Left hindlimb (tissue), 1 donor: ENCODE measurements at places on chromosomes 5 and 9.
A peak's percentile ranks its signal among the peaks of the same experiment; 100 is the strongest.

- DNase-seq: no peak
These were observed 274.6 kb upstream of the IRX4 start for GRCh38 chr5:2157372-2157771.

DNA sequence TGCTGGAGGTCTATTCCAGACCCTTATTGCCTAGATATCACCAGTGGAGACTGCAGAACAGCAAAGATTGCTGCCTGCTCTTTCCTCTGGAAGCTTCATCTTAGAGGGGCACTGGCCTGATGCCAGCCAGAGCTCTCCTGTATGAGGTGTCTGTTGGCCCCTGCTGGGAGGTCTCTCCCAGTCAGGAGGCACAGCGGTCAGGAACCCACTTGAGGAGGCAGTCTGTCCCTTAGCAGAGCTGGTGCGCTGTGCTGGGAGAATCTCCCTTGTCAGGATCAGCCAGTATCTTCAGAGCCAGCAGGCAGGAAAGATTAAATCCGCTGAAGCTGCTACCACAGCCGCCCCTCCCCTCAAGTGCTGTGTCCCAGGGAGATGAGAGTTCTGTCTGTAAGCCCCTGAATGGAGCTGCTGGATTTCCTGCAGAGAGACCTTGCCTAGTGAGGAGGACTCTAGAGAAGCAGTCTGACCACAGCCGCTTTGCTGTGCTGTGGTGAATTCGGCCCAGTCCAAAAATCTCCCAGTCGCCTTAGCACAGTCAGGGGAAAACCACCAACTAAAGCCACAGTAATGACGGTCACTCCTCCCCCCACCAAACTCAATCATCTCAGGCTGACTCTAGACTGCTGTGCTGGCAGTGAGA, 124.1 kb downstream of the JAKMIP2 start:
- peak; percentile 53 for DNase-seq

GRCh38 chr9:14350349-14350728, 36.4 kb upstream of the NFIB start:
- peak; percentile 45 for DNase-seq

GRCh38 chr5:95644351-95645042, 2.1 kb upstream of the RFESD start:
- no peak for DNase-seq

DNA sequence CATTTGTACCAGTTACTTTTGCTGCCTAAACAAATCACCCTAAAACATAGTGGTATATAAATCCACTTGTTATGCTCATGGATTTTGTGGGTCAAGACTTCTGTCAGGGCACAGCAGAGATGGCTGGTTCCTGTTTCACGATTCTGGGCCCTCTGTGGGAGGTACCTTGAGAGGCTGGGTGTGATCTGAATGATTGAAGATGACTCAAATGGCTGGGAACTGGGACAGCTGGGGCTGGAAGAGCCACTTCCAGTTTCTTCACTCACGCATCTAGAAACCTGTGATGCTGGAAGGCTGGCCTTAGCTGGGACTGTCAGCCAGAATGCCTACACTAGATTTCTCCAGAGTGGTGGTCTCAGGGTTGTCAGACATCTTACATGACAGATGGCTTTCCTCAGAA, 88.1 kb downstream of the KIF4B start:
- no peak for DNase-seq

GRCh38 chr5:171700318-171700912, 85.2 kb upstream of the SMIM23 start:
- DNase-seq: no peak

- DNase-seq: no peak
These were observed 13.5 kb downstream of the NSD1 start for GRCh38 chr5:177146891-177147638.

- DNase-seq: peak; percentile 26
These were observed 25.4 kb downstream of the IRF1 start for GRCh38 chr5:132465059-132465707.

DNA sequence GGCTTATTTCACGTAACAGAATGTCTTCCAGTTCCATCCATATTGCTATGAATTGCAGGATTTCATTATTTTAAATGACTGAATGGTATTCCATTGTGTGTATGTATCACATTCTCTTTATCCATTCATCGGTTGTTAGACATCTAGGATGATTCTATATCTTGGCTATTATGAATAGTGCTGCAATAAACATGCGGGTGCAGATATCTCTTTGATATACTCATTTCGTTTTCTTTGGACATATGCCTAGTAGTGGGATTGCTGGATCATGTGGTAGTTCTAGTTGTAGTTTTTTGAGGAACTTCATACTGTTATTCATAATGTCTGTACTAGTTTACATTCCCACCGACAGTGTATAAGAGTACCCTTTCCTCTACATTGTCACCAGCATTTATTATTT, 460.5 kb downstream of the MAN2A1 start:
- DNase-seq: no peak

DNA sequence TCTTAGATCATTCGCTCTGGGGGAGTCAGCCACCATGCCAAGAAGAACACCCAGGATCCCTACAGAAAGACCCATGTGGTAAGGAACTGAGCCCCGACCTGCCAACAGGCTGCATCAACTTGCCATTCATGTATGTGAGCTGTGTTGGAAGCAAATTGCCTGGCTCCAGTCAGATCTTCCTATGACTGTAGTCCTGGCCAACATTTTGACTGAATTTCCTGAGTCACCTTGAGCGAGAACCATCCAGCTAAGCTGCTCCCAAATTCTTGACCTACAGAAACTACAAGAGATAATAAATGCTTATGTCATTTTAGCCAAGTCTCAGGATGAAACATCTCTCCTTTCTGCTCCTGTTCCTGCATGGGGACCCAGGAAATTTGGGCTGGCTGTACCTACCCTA, 40.0 kb upstream of the SLC44A1 start:
- DNase-seq: no peak

- DNase-seq: peak; percentile 15
These were observed 89.1 kb downstream of the ZNF354C start for GRCh38 chr5:179149278-179149677.
